ENCODE measurements at places on chromosomes 3 and 15.

DNA sequence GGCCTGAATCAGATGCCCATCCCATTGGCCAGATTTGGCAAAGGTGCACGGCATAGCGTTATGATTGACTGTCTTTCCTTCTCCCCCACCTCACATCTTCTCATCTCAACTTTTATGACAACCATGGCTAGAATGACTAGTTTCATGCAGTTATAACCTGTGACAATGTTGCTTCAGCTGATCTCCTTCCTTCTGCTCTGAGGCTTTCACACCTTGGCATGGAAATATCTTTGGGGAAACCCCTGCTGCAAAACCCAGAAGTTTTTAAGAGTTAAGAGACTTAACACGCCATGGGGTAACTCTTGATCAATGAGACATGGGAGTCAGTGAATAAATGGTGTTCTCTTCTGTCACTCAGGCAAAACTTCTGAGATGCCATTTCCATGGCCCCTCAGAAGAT is 290.7 kb upstream of the MDFIC2 start:
- DNase-seq, result no peak

GRCh38 chr15:74422652-74423430 is 10.9 kb downstream of the SEMA7A start:
- DNase-seq, result no peak

DNA sequence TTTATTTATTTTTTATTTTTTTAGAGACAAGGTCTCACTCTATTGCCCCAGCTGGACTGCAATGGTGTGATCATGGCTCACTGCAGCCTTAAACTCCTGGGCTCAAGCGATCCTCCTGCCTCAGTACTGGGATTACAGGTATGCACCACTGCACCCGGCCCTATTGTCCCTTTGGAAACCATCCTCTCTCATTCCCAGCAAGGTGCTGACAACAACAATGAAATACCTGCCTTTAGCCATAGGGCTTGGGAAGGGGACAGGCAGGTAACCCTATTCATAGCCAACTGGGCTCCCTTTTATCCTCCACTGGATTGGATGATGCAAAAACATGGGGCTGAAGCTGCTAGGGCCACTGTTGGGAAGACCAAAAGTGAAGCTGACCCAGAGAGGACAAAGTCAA is 43.1 kb downstream of the SCAP start:
- DNase-seq, result no peak

DNA sequence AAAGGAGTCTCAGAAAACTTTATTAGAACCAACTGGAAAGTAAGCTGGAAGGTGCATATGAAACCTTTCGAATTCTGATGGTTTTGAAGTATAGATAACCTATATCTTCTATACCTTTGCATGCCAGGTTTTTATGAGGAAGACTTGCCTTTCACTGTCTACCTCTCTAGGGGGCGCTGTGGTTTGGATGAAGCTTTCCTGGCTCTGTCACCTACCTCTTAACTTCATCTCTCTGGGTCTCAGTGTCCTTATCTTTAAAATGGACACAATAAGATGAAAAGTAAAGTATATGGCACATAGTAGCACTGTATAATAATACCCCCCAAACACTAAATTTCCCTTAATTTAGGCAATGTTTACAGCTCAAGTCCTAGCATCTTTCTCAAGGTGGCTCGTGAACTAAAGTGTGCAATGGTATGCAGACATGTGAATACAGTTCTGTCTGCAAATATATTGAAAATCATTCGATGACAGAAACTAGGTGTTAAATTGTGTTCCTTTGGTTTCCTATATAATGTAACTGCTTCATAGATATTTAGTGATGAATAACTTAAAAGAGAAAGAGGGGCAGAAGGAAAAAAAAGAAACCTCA is 314.3 kb downstream of the CHST2 start:
- no peak for DNase-seq

- DNase-seq, result no peak
Observed at GRCh38 chr15:62740141-62741004, 302.2 kb upstream of the TPM1 start.
